Activated naive CD4-positive, alpha-beta T cell treated with anti-CD3 and anti-CD28 coated beads for 36 hours (primary cell): ENCODE measurements at places on chromosomes 2 and 18. TPM values are rescaled to one million over a fixed set of nuclear protein-coding genes. Genes with fewer than 3 reads are reported as not detected.

The NBAS gene
- 45.5 TPM for total RNA-seq

DNA sequence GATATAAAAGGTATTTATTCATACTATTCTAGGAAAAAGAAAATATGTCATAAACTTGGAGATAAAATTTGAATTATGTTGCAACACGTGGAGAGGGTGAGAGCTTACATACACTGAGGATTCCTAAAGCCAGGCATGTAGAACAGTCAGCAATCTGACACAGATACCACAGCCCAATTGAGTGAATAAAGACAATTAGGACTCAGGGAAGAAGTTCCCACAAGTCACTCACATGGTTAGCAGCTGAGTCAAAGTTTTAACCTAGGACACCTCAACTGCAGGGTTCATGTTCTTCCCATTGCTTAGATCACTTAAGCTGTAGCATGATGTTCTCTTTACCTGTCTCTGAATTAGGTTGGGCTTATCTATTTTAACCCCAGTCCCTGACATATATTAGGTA lies 189.5 kb downstream of the CMPK2 start:
- DNase-seq, result no peak

DNA sequence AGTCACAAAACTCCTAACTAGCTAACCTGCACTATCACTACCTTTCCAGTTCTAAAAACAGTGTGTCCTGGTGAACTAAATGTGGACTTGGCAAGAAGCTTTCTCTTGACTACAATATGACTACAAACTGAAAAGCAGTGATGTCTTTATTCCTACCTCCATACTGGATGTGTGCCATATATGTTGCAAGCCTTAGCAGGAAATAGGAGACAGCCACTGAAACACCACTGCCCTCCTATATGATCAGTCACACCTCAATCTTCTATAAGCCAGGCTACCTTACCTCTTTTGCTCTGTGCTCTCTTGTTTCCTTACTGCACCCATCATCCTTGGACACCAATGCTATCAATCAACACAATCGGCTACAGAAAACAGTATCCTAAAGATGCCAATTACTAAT lies 34.1 kb downstream of the SS18 start:
- DNase-seq, result no peak

DNA sequence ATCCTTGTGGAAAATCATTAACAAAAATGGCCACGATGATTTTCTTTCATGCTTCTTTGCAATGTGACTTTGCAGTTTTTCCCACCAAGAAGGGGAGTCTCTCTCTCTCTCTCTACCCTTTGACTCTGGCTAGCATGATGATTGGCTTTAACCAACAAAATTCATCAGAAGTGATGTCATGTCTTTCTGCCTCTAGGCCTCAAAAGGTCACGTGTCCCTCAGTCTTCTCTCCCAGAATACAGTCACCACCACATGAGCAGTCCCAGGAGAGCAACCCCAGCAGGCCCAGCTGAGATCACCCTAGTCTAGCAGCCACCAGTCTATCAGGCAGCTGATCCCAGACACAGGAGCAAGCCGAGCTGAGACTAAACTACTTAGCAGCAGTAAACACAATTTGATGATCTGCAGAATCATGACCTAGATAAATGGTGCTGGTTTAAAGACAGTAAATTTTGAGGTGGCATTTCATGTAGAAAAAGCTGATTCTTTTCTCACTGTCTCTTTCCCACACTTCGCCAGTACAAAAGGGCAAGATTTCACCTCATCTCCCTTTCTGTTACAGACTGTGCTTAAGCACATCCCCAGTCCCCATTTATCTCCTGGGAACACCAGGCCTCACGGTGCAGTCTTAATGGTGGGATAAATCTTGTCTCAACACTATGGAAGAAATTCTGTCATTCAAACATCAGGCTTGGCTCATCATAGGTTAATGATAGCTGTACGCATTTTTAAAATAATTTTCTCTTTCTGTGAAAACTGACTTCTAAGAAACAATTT lies 132.7 kb downstream of the SCG2 start:
- DNase-seq, result no peak

- DNase-seq, result peak; percentile 64
Observed at GRCh38 chr2:152335016-152335725, at the start of gene FMNL2. FMNL2 (plus strand) TSS chr2:152335174.
